ENCODE measurements at places on chromosomes 11 and 22.
A peak's percentile ranks its signal among the peaks of the same experiment; 100 is the strongest.

- no peak for DNase-seq
These were observed 179.2 kb upstream of the MTMR2 start for GRCh38 chr11:96103102-96103501.

GRCh38 chr11:44066732-44067141 is 667 bp downstream of the ACCS start:
- peak; percentile 26 for DNase-seq

- no peak for DNase-seq
These were observed 29.1 kb downstream of the LIMK2 start for GRCh38 chr22:31241200-31241599.

DNA sequence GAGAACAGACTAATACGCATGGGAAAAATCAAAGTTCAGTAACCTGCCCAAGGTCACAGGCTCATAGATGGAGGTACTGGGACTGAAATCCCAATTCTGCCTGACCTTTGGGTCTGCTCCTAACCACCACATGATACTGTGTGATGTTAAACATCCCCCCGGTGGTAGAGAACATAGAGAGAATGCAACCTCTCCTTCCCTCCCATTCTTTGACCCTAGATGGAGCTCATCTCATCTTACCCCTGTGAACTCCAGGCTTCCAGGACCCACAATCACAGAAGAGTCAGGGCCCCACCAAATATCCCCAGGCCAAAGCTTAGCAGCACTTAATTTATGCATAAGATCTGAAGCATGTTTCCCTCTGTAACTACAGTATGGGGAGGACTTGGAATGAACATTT is 198.5 kb downstream of the MYO18B start:
- no peak for DNase-seq

DNA sequence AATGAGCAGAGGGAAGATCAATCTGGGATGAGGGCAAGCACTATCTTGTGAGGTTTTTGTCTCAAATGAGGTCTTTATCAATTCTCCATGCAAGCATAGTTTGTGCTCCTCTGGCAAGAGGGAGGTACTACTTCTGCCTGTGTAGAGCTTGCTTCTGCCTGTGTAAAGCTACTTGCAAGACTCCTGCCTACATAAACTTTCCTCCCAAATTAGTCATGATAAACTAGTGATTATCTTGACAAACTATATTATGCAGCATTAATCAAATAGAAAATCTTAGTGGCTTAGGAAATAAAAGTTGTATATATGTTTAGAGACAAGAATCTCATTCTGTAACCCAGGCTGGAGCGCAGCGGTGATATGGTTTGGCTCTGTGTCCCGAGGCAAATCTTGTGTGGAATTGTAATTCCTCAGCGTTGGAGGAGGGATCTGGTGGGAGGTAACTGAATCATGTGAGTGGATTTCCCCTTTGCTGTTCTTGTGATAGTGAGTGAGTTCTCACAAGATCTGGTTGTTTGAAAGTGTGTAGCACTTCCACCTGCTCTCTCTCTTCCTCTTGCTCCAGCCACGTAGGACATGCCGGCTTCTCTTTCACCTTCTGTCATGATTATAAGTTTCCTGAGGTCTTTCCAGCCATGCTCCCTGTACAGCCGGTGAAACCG is 8.0 kb upstream of the MMP10 start:
- no peak for DNase-seq

DNA sequence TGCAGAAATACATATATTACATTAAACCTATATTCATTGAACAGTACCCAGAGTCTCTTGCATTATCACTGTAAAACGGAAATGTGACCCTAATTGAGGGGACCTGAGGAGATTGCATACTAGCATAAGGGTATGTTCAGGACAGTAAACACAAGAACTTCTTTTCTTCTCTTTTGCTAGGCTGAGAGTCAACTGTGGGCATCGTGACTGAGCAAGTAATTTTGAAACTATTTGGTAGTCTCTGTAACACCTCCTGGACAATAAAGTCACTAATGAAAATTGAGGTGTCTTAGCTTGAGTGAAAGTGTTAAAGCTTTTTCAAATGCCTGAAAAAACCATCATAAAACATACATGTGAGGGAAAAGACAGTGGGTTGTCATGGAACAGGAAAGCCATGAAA is 90.9 kb downstream of the PDHX start:
- DNase-seq, result no peak

- DNase-seq, result no peak
These were observed 11.9 kb upstream of the CLMP start for GRCh38 chr11:123206791-123207434.

DNA sequence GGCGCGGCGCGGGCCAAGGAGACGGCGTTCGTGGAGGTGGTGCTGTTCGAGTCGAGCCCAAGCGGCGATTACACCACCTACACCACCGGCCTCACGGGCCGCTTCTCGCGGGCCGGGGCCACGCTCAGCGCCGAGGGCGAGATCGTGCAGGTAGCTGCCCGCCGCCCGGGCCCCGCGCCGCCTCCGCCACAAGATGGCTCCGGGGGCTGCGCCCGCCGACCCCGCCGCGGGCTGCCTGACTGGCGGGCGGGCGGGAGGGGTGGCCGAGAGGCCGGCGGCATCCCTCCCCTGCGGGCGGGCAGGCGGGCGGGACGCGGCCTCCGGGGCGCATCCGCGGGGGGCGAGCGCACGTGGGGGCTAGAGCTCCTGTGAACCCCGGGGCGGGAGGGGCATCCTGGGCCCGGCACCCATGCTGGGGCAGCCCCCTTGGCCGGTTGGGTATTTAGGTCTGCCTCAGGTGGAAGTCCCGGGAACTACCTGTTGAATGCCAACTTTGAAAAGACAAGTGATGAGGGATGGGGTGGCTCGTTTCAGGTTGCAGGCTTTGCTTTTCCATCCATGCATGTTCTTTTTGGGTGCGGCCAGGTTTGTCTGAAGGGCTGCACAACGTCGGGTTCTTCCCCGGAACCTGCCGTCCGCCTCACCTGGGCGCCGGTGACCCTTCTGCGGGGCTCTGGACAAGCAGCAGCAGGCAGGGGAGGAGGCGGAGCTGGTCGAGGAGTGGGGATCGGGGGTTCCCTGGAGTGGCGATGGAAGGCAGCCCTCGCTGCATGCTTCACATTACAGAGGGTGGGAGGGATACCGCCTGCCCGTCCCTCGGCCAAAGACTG is 760 bp downstream of the ZNRF3 start:
- no peak for DNase-seq

- DNase-seq, result no peak
These were observed 13.1 kb upstream of the ANGPTL5 start for GRCh38 chr11:101929294-101929915.

GRCh38 chr22:45548247-45548840 is 45.7 kb downstream of the FBLN1 start:
- no peak for DNase-seq

Measured in DMS79 treated with DMSO at 0.1 percent for 48 hours (cell line).